SHP77 treated with DMSO at 0.1 percent for 48 hours (cell line): ENCODE measurements at places on chromosomes 5 and 9.

DNA sequence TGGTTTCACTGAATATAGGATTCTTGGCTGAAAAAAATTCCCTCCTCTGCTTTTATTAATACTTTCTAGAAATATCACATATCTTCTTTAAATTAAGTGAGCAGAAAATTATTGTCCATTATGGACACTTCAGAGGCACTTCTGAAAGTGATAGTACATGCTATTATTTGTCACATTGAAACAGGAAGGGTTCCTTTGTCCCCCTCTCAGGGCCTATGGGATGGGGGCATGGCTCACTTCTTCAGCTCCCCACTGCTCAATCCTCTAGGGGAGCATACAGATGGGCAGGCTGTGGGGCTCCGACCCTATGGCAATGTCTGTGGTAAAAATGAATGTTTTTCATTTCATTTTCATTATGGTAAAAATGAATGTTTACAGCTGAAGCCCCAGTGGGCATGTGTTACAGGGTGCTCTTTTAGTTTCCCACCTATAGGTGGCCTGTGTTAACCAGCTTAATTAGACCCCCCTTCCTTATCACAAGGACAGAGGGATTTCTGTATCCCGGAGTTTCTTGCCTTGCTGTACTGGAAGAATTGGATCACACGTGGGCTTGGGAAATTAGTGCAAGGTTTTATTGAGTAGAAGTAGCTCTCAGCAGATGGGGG lies 1225.2 kb downstream of the PTPRD start:
- no peak for DNase-seq

DNA sequence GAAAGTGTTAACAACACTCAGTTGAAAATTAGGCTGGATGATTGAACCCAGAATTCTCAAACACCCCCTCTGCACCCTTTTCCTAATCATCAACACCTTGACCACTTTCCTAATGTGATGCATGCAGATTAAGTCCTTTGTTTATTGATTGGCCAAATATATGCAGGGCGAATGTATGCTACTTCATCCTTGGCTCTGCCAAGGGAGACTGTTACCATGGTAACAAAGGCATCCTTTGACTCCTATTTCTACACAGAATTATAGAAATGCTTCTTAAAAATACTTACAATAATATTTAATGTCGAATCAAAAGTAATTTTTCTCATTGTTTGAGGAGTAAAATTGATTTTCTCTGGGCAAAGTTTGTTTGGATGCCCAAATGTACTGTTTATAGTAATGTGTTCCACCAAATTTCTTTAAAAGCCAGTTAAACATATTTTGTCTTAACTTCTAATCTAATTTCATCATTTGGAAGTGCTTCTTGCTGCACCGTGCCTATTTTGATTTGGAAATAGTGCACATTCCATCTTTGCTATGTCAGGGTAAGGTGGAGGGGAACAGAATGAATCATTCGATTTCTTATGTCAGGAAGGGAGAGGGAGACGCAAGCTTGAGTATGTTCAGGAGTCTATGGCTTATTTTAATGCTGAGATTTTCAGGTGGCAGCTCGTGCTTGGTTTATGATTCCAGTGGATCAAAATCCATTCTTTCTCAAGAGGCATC lies 1384.3 kb upstream of the WWC1 start:
- no peak for DNase-seq

GRCh38 chr9:129469188-129469987 lies 151.5 kb downstream of the C9orf50 start:
- DNase-seq = no peak

- DNase-seq = no peak
Observed at GRCh38 chr5:171858303-171858702, 72.7 kb downstream of the SMIM23 start.
